ENCODE measurements at places on chromosomes 3 and 15.

- DNase-seq, result no peak
Observed at GRCh38 chr3:17910922-17911321, 168.5 kb upstream of the TBC1D5 start.

DNA sequence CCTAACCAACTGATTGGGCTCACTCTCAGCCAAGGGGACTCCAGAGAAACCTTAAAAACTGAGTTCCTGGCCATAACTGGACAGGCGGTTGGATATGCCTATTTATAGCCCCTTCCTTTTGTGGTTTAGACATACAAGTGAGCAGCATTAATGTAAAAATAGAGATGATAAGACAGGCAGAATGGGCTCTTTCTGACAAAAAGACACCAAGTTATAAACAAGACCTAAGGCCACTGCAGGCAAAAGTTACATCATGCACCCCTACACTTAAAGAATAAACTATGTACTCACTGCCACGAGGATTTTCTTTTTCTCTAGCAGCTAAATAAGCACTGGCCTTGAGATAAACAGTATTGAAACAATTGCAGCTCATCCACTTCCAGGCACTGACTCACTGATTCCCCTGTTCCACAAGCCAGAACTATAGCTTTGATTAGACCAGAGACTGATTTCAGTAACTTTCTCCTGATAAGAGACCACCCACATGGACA, 30.1 kb downstream of the SUCNR1 start:
- no peak for DNase-seq

DNA sequence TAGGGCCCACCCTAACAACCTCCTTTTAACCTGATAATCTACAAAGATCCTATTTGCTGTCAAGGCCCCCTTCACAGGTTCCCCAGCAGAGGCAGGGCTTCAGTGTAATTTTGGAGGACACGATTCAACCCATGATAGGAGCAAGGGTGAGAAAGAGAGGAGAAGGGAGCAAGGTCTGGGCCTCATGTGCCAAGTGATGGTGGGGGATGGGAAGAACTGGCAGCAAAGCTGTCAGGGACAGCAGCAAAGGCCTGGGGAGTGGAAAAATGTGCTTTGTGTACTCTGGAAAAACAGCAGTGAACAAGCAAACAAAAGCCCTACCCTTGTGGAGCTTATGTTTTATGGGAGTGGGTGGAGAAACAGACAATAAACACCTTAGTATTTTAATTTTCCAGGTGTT, 2.7 kb upstream of the GALNT15 start:
- DNase-seq, result no peak

- no peak for DNase-seq
Observed at GRCh38 chr3:183301937-183302580, 49.0 kb downstream of the B3GNT5 start.

DNA sequence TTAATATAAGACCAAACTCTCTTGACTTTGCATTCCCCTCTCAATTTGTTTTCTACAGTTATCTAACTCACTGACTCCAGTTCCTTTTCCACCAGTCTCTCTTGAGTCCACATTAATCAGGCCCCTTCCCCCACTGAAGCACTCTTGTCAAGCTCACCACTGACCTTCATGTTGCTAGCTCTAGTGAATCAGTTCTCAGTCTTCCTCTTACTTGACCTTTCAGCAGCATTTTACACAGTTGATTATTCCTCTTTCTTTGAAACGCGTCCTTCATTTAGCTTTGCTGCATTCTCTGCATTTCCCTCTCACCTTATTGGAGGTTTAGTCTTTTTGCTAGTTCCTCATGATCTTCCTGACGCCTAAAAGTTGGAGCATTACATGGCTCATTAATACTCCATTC, 8.3 kb downstream of the PPP2R3A start:
- no peak for DNase-seq

DNA sequence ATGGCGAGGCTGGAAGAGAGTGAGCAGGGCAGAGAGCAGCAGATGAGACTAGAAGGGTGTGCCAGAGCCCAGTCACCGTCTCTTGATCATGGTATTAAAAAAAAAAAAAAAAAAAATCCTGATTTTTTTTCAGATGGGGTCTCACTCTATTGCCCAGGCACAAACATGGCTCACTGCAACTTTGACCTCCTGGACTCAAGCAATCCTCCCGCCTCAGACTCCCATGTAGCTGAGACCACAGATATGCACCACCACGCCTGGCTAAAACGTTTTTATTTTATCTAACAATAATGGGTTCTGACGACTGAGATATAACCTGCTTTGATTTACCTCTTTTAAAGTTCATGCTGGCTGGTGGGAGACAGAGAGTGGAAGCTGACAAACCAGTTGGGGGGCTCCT, 4.0 kb downstream of the GNB4 start:
- no peak for DNase-seq

All from stimulated activated CD4-positive, alpha-beta T cell treated with anti-CD3 and anti-CD28 coated beads, TNF-alpha, amount 100 ng/mL, for 48 hours (primary cell).